ENCODE measurements at places on chromosomes 11 and 22.
A peak's percentile ranks its signal among the peaks of the same experiment; 100 is the strongest.

- no peak for DNase-seq
Measured at GRCh38 chr11:72391638-72392423, 42.5 kb downstream of the CLPB start.

DNA sequence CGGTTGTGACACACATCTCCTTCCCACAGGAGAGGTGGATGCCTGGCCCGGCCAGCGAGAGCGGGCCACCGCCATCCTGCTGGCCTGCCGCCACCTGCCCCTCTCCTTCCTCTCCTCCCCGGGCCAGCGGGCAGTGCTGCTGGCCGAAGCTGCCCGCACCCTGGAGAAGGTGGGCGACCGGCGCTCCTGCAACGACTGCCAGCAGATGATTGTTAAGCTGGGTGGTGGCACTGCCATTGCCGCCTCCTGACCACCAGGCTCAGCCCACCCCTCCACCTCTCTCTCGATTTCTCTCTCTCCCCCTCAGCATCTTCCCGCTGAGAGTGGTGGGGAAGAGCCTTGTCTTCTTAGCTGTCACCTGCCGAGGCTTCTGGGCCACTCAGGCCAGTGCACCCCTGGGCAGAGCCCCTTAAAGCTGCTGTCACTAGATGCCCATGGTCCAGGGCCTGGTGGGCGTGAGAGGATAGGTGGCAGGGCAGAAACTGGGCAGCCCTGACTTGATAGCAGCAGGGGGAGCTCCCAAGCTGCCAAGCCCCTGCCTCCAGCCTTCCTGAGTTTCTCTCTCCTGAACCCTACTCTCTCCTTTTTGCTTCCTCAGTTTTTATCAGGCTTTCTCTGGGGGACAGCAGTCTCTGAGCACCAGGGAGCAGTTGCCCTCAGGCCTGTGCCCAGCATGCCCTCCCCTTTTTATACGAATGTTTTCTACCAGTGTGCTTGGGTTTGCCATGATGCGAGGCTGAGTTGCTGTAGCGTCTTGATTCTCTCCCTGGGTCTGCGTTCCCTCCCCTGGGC lies 9.3 kb downstream of the SHISA8 start:
- DNase-seq = no peak

DNA sequence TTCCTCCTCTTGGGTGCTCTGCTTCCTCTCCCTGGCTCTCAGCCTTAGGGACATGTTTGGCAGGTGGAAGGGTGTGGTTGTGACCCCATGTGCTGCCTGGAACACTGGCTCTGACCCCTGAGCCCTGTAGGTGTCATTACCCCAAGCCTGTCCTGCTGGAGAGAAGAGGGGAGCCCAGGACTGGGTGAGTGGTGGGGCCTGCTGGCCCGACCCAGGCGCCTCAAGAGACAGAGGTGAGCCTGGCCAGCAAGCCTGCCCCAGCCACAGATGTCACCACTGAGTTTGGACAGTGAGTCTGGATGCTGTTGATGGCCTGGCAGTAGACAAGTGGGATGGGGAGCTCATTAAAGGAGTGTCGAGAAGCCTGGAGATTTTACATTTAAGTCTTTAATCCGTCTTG lies 1112.2 kb downstream of the BRD1 start:
- DNase-seq = no peak

- DNase-seq = no peak
Measured at GRCh38 chr22:49396817-49397216, 430.9 kb downstream of the BRD1 start.

DNA sequence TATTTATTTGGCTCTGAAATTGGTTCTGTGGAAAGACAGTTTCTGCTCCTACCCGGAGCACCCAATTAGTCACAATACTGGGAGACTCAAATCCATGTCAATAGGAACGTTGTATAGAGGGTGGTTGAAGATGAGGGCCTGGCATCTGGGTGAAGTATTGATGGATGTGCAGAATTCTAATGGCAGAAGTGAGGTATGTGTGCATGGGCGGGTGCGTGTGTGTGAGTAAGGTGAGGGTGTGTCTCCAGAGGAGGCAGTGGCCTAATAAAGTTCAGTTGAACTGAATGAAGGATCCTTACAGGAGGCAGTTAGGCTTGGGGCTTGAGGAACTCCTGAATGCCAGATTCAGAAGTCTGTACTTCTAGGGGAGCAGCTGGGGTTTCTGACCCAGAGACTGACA lies 71.8 kb upstream of the B3GAT1 start:
- no peak for DNase-seq

- DNase-seq = no peak
Measured at GRCh38 chr11:21072558-21072957, 403.2 kb downstream of the NELL1 start.

DNA sequence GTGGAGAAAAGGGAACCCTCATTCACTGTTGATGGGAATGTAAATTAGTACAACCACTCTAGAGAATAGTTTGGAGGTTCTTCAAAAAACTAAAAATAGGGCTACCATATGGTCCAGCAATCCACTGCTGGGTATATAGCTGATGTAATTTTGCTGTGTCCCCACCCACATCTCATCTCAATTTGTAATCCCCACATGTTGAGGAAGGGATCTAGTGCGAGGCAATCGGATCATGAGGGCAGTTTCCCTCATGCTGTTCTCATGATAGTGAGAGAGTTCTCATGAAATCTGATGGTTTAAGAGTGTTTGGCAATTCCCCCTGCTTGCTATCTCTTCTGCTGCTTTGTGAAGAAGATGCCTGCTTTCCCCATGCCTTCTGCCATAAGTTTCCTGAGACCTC lies 17.1 kb upstream of the OR52M1 start:
- no peak for DNase-seq

GRCh38 chr11:103940551-103940950 lies 95.9 kb upstream of the DDI1 start:
- DNase-seq = no peak

GRCh38 chr11:1307998-1308742 lies 1.3 kb downstream of the TOLLIP start:
- no peak for DNase-seq

DNA sequence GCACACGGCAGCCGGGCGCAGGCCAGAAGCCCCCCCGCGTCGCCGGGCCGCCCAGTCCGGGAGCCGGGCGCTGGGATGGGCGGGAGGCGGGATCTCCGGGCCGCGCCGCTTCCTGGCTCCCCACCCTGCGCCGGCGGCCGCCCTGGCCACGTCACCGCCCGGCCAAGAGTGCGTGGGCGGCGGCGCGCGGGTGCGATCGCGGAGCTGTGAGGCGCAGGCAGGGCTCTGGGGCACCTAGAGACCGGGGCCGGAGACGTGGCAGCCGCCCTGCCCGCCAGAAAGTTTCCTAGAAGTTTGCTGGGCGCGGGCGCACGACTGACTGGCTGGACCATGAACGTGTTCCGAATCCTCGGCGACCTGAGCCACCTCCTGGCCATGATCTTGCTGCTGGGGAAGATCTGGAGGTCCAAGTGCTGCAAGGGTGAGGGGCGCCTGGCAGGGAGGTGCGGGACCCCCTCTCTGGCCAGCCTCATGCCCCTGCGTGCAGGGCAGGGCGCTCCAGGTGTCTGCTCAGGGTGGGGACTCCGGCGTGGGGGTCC lies at the start of gene KDELR3:
TSS of gene KDELR3 (plus strand) at position 193 of the 539 bp plus-strand sequence. CDS start at position 331, 138 bp downstream.
- DNase-seq = peak; percentile 60

- DNase-seq = no peak
Measured at GRCh38 chr11:44014968-44015623, 32.7 kb upstream of the ACCSL start.

DNA sequence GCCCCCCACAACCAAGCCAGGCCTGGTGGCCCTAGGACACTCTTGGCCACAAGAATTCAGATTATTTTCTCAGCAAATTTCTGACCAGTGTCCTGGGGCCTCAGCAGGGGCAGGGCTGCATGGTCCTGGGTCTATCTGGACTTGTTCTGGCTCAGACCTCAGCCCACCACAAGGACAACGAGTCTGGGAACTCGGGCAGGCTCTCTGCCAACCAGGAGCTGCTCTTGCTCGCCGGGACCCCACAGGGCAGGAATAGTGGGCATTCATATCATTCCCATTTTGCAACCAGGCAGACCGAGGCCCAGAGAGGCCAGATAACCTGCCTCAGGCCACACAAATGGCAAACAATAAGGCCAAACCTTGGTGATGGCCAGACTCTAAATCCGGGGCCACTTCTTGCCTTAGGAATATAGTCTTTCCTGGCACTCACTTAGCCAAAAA lies 75.4 kb upstream of the WNT7B start:
- no peak for DNase-seq

DNA sequence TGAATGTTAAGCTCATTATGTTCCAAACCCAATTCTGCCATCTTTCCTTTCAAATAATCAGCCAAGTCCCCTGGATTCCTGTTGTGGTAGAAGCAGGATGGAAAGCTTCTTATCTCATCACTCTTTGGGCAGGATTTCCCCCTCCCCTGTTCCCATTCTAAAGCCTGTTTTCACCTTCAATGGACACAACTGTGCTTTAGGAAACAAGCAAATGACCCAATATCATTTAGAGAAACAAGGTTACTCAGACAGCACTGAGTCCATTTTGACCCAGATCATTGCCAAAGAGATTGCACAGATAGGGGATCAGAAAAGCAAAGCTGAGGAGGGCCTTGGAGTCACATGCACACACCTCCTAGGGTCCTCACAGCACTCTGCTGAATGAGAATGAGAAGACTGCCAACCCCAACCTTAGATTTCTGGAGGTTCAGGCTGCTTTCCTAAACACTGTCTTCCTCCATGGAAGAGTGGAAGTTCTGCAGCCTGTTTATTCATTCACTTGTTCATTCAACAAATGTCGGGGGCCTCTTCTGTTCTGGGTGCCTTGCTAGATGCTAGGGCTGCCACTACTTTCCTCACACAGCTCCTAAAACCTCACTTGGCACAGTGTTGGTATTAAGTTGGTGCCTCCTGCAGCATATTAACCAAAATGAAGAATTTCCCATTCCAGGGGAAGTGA lies 95.3 kb downstream of the ME3 start:
- DNase-seq = no peak

DNA sequence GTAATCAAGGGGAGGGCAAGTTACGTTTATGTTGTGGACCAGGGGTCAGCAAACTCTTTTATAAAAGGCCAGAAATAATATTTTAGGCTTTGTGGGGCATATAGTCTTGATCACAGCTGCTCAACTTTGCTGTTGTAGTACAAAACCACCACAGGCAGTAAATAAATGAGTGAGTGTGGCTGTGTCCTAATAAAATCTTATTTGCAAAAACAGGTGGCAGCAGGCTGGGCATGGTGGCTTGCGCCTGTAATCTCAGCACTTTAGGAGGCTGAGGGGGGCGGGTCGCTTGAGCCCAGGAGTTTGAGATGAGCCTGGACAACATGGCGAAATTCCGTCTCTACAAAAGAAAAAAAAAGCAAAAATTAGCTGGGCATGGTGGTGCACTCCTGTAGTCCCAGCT lies 57.9 kb upstream of the NUP160 start:
- no peak for DNase-seq

GRCh38 chr11:8800520-8801110 lies 110.4 kb upstream of the AKIP1 start:
- no peak for DNase-seq
